ENCODE measurements at places on chromosomes 5 and 9. TPM values are rescaled to one million over a fixed set of nuclear protein-coding genes. Genes with fewer than 3 reads are reported as not detected.

- no peaks in the 10 kb centered on the region for H3K4me1 ChIP-seq
- no peak overlapping the region for H3K27ac ChIP-seq
- DNase-seq, result no peak
Measured at GRCh38 chr9:128048663-128049062, 18.5 kb downstream of the NAIF1 start.

GRCh38 chr5:124236361-124237205, 509.9 kb downstream of the ZNF608 start:
- H3K27ac ChIP-seq, result no peak overlapping the region
- H3K4me1 ChIP-seq, result no peaks in the 10 kb centered on the region
- DNase-seq, result no peak

DNA sequence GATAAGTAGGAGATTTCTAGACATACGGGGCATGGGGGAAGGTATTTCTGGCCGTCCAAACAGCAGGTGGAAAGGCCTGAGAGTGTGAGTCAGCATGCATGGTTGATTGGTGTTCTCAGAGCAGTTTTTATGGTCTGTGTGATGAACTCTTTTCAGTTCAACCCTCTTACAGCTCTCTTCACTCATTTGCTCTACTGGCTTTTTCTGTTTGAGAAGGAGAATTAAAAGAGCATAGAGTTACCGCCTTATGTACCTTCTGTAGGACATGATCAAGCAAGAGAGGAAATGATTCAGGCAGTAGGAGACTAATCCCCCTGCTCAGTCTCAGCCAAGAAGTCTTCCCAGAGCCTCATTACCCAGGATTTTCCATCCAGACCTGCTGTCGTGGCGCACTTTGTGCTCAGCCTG, 92.4 kb downstream of the PRDM6 start:
- H3K27me3 ChIP-seq, result peaks cover 15% of the 10 kb centered on the region
- H3K27ac ChIP-seq, result no peak overlapping the region
- DNase-seq, result no peak
- H3K4me1 ChIP-seq, result no peaks in the 10 kb centered on the region

- H3K27me3 ChIP-seq, result peaks cover 6% of the 10 kb centered on the region
- no peaks in the 10 kb centered on the region for H3K36me3 ChIP-seq
- no peak for DNase-seq
- H3K4me3 ChIP-seq, result no peak overlapping the region
- no peaks in the 10 kb centered on the region for H3K4me1 ChIP-seq
- H3K27ac ChIP-seq, result no peak overlapping the region
Measured at GRCh38 chr5:173712609-173713175, 96.2 kb upstream of the BOD1 start.

DNA sequence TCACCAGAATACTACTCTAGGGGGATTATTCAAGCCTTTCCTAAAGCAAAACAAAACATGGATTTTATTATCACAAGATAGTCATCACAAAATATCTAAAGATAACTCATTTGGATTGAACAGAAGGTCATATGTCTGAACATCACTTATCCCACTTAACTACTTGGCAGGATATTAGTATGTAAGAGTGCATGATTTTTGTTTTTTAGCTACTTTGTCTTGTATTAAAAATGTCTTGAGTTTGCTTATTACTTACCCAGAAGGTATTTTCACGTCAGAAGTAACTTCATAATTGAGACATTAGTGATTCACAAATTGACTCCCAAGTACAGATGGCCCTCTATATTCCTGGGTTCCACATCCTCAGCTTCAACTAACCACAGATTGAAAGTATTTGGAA, 113.8 kb downstream of the TLE4 start:
- H3K27me3 ChIP-seq, result no peaks in the 10 kb centered on the region
- H3K36me3 ChIP-seq, result peaks cover 13% of the 10 kb centered on the region
- DNase-seq, result no peak
- H3K27ac ChIP-seq, result no peak overlapping the region

GRCh38 chr9:93713716-93714115, 137.3 kb downstream of the PHF2 start:
- no peak for DNase-seq
- H3K4me3 ChIP-seq, result no peak overlapping the region
- H3K27me3 ChIP-seq, result peaks cover 3% of the 10 kb centered on the region
- no peaks in the 10 kb centered on the region for H3K36me3 ChIP-seq
- no peak overlapping the region for H3K27ac ChIP-seq

DNA sequence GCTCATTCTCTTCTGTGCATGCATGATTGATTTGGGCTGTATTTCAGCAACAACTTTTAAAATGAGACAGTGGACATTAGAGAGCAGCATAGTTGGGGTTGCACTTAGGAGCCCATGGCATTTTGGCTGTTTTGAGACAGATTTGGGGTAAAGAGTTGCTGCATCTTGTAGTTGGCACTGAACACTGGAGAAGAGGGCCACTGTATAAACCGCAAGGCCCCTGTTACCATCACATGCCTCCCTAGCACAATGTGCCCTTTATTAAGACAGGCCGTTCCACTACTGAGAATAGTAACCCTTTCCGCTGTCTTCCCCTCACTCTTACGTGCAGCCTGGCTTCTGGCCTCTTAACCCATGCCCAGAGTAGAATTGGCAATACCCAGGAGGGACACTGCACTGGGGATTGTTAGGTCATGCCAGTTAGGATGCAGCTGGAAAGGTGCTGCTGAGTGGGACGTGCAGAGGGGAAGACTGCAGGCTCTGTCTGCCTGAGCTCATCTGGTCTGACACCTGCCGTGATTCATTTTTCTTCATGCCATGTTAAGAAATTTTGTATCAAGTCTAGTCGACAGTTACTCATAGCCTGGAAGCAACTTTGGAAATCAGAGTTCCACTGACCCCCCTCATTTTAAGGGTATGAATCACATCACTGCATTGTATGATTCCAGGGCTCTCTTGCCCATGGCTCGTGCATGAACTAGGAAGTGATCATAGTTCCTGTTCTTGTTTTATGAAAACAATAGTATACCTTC, 146.9 kb upstream of the DMRT1 start:
- DNase-seq, result no peak
- H3K36me3 ChIP-seq, result no peaks in the 10 kb centered on the region
- H3K4me1 ChIP-seq, result no peaks in the 10 kb centered on the region
- H3K4me3 ChIP-seq, result no peak overlapping the region

- H3K36me3 ChIP-seq, result no peaks in the 10 kb centered on the region
- no peaks in the 10 kb centered on the region for H3K27me3 ChIP-seq
- DNase-seq, result no peak
- H3K27ac ChIP-seq, result no peak overlapping the region
- no peak overlapping the region for H3K4me3 ChIP-seq
Measured at GRCh38 chr9:14170973-14171596, 142.9 kb downstream of the NFIB start.

DNA sequence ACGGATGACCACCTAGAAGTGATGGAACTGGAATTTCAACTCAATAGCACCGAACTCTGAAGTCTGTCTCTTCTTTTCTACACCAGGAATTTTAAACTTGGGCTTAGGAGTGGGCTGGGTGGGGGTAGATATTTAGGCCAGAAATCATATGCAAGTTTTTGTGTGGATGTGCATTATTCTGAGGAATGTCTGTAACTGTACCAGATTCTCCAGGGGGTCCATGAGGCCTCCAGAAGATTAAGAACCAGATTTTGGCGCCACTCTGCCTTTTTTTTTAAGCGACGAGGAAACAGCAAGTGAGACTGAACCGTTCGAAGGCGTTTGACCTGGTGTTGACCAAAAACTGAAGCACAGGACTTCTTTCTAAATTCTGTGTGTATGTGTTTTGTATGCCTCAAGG, 88.8 kb upstream of the TTC23L start:
- no peaks in the 10 kb centered on the region for H3K27me3 ChIP-seq
- H3K4me3 ChIP-seq, result no peak overlapping the region
- H3K27ac ChIP-seq, result no peak overlapping the region
- no peak for DNase-seq
- no peaks in the 10 kb centered on the region for H3K36me3 ChIP-seq

- H3K4me1 ChIP-seq, result no peaks in the 10 kb centered on the region
- no peak overlapping the region for H3K27ac ChIP-seq
- H3K4me3 ChIP-seq, result no peak overlapping the region
- H3K36me3 ChIP-seq, result no peaks in the 10 kb centered on the region
Measured at GRCh38 chr9:124652203-124652602, 118.9 kb downstream of the NR6A1 start.

DNA sequence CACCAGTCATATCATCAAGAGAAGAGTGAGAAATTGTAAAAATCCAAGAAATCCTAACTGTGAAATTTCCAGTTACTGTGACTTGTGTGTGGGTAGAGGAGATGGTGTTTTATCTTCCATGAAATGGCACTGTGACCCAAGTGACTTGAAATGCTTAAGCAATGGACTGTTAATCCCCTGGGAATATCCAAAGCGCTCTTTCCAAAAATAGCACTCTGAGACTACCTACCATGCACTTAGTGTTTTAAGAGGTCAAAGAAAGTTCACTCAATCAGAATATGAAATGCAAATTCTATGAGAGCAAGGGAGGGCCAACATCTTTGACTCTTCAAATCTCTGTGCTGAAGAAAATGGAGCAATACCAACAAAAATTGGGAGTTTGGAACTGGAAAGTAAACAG, 244.0 kb downstream of the GABRB2 start:
- no peaks in the 10 kb centered on the region for H3K27me3 ChIP-seq
- no peaks in the 10 kb centered on the region for H3K4me1 ChIP-seq
- H3K36me3 ChIP-seq, result no peaks in the 10 kb centered on the region
- no peak overlapping the region for H3K4me3 ChIP-seq
- no peak overlapping the region for H3K27ac ChIP-seq

DNA sequence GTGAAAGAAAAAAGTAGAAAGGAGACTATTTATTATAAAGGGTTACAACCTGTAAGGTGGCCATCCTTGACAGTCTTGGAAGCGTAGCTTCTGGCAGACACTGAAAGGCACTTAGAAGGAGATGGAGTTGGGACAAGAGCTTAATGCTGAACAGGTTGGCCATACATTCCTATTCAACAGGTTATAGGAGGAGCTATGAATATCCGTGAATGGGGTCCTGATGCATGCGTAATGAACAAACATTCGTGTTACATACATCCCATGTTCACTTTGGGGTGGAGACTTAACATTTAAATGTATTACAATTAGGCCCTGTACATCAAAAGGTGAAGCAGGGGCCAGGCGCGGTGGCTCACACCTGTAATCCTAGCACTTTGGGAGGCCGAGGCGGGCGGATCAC, 33.3 kb upstream of the GTF2H2C start:
- no peaks in the 10 kb centered on the region for H3K36me3 ChIP-seq
- no peak for DNase-seq
- H3K27me3 ChIP-seq, result peaks cover 20% of the 10 kb centered on the region
- H3K27ac ChIP-seq, result no peak overlapping the region
- H3K4me1 ChIP-seq, result no peaks in the 10 kb centered on the region

- no peaks in the 10 kb centered on the region for H3K27me3 ChIP-seq
- H3K4me1 ChIP-seq, result peaks cover 22% of the 10 kb centered on the region
- H3K27ac ChIP-seq, result no peak overlapping the region
- DNase-seq, result no peak
- H3K4me3 ChIP-seq, result no peak overlapping the region
- no peaks in the 10 kb centered on the region for H3K36me3 ChIP-seq
Measured at GRCh38 chr5:140133514-140134167, 7.9 kb downstream of the IGIP start.

The ZNF300 gene
- total RNA-seq, result 0.43 TPM

The GRIA1 gene
- total RNA-seq, result not detected

The TMC1 gene
- total RNA-seq, result not detected
